ENCODE measurements at places on chromosomes 4 and X. TPM values are rescaled to one million over a fixed set of nuclear protein-coding genes. Genes with fewer than 3 reads are reported as not detected.

DNA sequence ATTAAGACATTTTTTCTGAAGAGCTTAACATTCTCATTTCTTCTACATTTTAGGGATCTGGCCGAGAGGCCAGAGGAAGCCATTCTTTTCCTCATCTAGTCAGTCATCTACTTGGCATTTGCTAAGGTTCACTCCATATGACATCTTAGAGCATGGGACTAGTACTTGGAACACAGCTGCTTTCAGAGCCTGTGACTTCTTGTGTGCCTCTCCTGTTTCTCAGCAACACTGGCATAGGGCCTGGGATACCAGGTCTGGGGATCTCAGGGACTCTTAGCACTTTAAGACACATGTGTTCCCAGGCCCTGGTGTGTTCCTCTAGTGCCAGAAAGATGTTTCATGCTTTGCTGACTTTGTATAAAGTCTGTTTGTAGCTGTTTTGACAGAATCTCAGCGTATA is 7.3 kb downstream of the PLP1 start:
- no peak for DNase-seq

GRCh38 chr4:153643406-153644383 is 40.4 kb upstream of the TLR2 start:
- DNase-seq, result no peak

- no peak for DNase-seq
These were observed 337.5 kb downstream of the GRIA2 start for GRCh38 chr4:157558016-157558415.

DNA sequence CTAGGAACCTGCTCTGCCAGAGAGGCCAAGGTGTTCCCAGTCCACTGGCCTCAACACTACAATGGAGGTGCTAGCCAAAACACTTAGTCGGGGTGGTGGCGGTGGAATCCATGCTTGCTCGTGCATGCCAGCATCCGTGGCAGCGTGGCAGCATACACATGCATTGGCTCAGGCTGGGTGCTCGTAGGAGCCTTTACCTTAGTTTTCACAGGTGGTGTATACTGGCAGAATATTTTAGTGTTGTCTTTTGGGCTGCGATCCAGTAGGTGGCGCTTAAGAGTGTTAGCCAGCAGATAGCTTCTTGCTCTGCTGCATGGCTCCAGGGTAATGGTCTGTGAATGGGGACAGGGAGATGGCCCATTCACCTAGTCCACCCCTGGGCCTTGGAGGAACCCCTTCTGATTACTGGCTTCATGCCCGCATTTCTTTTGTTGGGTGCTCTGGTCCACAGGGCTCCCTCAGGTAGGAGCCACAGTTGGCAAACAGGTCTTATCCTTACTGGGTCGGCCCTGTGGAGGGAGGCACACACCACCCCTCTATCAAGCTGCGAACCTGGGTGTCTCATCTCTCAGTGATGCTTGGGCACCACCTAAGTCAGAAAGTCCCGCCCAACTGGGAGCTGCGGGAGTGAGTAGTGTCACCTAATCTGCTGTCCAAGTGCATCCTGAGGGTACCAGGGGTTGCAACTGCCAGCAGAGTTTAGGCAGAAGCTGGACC is 40.0 kb downstream of the RIPPLY1 start:
- peak; percentile 18 for DNase-seq

The MAGEE2 gene
- total RNA-seq, result not detected

All from natural killer cell (primary cell).